ENCODE measurements at places on chromosomes 1 and 21.

DNA sequence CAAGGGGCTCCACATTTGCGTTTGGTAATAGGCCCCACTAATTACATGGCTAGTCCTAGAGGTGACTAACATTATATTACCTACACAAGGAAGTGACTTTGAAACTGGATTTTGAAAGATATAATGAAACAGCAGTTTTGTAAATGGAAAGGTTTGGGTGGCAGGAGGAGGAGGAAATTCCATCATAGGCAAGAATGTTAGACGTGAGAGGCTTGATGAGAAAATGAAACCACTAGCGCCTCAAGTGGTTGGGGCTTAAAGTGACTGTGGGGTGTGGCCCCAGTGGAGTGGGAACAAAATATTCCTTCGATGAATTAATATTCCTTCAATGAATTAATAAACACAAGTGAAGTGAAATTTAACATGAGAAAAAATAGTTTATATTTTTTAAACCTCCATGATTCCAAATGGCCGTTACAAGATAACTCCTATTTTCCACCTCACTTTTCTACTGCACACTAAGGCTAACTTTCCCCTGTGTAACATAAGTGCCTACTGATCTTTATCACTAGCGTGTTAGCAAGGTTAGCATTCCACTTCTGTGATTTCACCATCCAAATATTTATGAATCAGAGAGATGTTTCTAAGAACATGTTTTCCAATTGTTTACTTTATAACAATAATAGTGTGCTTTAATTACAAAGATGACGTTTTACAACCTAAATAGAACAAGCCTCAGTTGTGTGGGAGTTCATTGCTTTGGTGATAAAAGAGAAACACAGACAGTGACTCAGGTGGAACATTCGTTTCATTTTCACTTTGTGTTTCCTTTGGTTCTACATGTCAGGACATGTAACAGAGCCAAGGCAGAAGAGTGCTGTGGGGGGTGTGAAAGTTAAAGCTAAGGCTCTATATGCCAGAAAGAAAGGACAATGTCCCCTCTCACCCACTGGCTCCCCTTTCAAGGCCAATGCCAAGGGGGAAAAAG, 12.5 kb upstream of the ATF3 start:
- DNase-seq: no peak

- no peak for DNase-seq
Measured at GRCh38 chr1:18965206-18966173, 9.0 kb upstream of the IFFO2 start.

DNA sequence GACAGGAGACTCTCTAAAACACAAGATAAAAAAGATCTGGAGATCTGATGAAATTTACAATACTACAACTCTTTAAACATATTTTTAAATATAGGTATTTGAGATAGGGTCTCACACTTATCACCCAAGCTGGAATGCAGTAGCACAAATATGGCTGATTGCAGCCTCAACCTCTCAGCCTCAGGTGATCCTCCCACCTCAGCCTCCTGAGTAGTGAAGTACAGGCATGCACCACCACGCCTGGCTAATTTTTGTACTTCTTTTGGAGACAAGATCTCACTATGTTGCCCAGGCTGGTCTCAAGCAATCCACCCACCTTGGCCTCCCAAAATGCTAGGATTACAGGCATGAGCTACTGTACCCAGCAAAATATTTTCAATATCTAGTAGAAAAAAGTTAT, 170.0 kb upstream of the NR5A2 start:
- no peak for DNase-seq

GRCh38 chr1:38141483-38141882, 94.9 kb upstream of the POU3F1 start:
- no peak for DNase-seq

DNA sequence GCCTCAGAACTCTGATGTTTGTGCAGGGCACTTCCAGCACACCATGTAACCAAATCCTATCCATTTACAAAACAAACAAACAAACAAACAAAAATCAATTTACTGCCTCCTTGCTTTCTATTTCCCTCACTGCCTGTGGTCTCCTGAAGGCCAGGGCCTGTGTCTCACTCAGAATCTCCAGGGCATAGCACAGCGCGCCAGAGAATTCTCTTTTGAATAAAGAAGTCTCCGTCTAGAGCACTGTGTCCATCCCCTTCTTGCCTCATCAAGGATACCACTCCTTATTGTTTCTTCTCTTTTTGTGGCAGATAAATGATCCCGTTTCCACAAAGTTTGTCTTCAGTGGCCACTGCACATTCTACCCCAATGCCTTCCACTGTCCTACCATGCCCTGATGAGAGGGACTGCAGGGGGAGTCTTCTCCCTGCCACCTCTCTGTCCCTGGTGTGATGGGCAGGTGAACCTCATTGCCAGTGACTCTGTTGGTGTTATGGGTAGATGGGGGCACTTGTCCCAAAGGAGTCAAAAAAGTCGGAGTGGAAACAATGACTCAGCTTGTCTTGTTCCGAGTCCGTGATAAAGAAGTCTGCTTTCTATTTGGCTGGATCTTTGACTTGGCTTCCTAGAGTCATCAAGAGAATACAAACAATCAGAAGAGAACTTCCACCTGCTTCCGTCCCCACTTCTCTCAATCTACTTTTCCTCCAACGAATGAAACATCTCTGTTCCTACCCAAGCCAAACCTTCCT, 30.0 kb downstream of the XCL2 start:
- DNase-seq: no peak

GRCh38 chr1:64645735-64646134, 99.1 kb upstream of the RAVER2 start:
- no peak for DNase-seq

DNA sequence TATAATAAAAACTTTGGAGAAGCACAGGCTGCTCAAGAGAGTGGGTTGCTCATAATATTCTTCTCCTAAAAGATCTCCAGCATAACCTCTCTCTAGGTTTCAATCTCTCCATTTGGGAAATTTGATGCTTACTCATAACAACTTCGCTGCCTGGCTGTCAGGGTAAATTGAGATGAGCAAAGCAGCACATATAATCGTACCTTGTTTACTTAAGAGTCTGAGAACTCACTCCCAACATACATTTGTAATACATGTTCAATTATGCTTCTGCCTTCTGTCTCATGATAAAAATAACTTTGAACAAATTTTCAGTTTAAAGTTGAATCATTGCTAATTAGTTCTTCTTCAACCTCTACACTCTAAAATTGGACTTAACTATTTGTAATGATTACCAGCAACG, 68.9 kb downstream of the DUSP10 start:
- DNase-seq: no peak

GRCh38 chr1:94552071-94552586, 10.6 kb upstream of the F3 start:
- no peak for DNase-seq

DNA sequence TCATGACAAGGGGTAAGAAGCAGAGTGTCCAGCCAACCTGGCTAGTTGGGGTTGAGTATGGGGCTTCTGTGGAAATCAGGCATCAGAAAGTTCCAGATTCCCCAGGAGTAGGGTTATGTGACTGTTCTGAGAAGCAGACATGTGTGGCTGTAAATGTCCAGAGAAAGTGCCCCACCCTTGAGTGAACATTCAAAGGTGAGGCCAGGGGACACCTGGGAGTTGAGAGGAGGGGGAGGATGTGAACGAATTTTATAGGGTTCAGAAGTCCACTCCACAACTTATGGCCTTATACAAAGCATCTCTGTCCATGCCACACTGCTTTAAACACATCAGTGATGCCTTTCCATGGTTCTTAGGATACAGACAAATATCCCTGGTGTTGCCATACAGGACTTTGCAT, 133.3 kb downstream of the IGSF21 start:
- no peak for DNase-seq

GRCh38 chr1:100847361-100848082, 47.1 kb downstream of the EXTL2 start:
- no peak for DNase-seq

DNA sequence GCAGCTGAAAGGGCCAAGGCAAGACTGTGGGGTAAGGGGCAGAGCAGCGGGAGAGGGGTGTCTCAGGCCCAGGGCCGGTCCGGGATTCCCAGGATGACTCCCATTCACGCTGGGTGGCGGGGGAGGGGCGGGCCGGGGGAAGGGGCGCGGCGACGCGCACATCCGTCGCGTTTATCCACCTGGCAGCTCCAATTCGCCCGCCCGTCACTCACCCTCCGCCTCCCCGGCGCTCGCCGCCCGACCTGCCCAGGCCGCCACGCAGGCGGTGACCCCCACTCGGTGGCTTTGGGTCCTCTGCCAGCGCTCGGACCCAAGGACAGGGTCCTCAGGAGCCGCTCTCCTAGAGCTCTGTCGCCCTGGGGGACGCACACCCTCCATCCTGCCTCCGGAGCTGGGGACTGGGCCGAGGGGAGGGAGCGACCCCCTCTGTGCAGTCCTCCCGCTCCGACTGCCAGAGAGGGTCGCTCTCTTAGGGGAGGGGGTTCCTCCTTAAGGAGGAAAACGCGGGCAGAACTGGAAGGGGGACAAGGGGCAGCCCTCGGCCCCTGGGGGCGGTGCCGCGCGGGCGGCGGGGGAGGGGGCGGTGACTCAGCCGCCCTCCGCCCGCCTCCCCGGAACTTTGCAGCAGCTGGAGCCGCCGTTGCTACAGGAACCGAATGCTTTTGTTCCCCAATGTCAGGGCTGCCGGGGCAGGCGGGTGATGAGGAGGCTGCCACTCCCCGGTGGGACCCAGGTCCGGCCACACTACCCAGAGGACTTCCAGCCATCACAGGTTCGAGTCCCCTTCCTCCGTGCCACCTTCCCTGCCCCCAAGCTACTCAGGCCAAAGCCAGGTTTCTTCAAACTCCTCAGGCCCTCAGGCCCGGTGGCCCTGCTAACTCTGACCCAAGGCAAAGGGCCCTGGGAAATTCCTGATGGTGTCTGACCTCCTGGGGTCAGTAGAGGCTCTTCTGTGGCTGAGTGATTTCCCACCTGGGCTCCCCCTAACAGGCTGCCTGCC, 3.4 kb downstream of the ADGRB2 start:
- DNase-seq: peak; percentile 62

GRCh38 chr1:112058815-112059450, 69.5 kb upstream of the KCND3 start:
- no peak for DNase-seq

GRCh38 chr1:33709783-33710718, 153.8 kb upstream of the HMGB4 start:
- no peak for DNase-seq

- DNase-seq: peak; percentile 62
Measured at GRCh38 chr1:27542463-27543273, 52.7 kb upstream of the WASF2 start.

- DNase-seq: no peak
Measured at GRCh38 chr1:160581961-160582360, 2.7 kb upstream of the CD84 start.

- DNase-seq: no peak
Measured at GRCh38 chr1:183920651-183921050, 115.7 kb downstream of the RGL1 start.

DNA sequence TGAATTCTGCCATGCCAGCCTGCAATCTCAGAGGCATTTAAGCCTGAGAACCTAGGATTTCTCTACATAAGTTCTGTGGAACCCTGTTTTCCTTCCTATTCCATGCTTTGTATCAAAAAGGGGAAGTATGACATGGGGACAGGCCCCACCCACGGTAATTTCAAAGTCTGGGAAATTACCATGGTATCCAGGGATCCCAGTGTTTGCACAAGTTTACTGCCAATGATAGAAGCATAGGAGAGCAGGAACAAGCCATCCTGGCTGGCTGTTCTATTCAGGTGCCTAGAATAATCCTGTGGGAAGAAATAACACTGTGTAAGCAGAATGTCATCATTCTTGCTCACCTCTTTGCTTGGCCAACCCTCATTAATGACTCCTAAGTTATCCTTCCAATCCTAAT, 53.8 kb upstream of the ATP1B1 start:
- no peak for DNase-seq

- peak; percentile 68 for DNase-seq
Measured at GRCh38 chr1:64515427-64515826, 45.5 kb downstream of the CACHD1 start.

- no peak for DNase-seq
Measured at GRCh38 chr1:30508611-30509010, 214.8 kb downstream of the MATN1 start.

- DNase-seq: no peak
Measured at GRCh38 chr1:168751195-168751650, 22.2 kb upstream of the DPT start.

GRCh38 chr1:223135176-223135942, 7.7 kb downstream of the TLR5 start:
- DNase-seq: peak; percentile 53

- DNase-seq: no peak
Measured at GRCh38 chr21:41627428-41627827, 119.5 kb upstream of the TMPRSS2 start.

DNA sequence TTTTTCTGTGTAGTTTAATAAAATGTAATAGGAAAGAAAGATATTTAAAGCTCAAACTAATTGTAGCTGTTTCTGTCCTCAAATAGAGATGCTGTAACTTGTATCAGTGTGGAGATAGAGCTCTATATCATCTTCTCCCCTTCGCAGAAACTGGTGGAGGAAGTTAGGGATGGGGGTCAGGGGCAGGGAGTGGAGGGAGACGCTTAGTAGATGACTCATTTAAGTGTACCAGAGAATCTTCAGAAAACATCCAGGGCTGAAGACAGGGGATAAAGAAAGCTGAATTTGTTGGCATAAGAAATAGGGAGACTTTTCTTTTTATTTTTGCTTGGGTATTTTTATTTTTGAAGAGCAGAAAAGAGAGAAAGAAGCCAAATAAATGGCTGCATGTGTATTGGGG, 282.6 kb upstream of the DPYD start:
- DNase-seq: no peak

DNA sequence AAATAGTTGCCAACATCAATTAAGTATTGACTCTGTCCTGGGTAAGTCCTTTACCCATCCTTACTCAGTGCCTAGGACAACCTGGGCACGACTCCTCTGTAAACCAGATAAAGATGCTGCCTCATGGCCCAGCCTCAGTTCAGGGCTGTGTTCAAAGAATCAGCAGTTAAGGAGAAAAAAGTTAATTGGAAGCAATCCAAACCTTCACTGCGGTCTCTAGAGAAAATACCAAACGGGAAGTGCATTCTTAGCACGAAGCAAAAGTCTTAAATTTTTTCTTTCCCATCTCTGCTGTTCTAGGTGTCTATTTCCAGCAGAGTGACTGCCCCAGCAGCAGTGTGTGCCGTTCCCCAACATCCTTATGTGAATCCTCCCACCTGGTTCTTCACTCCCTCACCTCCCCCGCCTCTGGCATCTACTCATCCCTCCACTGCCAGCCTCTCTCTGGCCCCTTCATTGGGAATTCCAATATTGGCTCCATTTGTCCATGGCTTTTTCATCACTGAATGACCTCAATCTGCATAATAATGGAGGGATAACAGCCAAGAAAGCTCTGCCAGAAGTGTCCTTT, 23.2 kb downstream of the KANK4 start:
- DNase-seq: no peak
